Retinal pigment epithelial cell (primary cell): ENCODE measurements at places on chromosomes 6 and 20.

- no peak for DNase-seq
Measured at GRCh38 chr20:58678806-58679205, 13.8 kb upstream of the NPEPL1 start.

DNA sequence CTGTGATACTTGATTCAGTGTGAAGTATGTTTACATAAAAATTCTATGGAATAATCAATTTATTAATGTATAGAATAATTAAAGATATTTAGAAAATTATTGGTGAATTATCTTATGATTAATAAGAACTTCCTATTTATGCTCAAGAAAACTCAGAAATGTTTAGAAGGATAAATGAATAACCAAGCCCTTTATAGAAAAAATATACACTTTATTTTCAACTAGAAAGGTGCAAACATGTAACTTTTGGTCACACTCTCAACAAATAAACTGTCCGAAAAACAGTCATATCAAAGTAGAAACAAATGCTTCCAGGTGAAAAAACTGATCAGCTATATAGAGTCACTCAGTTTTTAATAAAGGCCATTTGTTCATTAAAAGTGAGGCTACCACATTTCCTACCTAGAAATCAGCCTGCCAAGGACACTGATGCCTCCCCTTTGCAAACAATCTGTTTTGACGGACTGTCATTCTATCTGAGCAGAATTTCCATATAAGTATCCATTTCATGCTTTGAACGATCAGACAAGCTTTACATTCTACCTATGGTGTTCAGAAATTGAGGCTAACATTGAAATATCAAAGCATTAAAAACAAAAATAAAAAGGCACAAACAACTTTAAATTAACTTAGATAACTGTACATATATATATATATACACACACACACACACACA is 3.0 kb downstream of the CCN2 start:
- no peak for DNase-seq

- no peak for DNase-seq
Measured at GRCh38 chr6:75349262-75349984, 64.8 kb upstream of the TMEM30A start.

- peak; percentile 27 for DNase-seq
Measured at GRCh38 chr20:35355372-35355771, 56.4 kb downstream of the UQCC1 start.

DNA sequence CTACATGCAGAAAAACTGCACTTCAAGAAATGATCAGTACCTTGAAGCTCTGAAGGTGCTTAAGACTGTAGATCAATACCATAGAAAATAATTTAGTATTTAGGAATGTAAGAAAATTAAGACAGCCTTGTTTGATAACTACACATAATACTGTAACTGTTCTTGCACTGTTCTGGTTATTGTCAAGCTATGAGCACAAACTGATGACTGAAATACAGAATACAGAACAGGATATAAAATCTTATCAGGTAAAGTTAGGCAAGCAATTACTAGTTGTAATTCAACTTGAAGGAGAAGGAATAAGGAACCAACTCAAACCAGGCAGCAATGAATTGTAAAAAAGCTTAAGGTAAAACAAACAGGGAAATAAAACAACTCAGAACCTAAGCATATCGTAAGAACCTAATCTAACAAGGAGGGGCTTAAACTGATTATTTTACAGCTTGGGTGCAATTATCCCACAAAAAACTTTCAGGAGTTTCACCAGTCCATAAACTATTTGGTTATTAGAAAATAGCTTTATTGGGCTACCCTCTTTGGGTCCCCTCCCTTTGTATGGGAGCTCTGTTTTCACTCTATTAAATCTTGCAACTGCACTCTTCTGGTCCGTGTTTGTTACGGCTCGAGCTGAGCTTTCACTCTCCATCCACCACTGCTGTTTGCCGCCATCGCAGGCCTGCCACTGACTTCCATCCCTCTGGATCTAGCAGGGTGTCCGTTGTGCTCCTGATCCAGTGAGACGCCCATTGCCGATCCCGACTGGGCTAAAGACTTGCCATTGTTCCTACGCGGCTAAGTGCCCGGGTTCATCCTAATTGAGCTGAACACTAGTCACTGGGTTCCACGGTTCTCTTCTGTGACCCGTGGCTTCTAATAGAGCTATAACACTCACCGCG is 97.7 kb downstream of the ATG5 start:
- no peak for DNase-seq

- DNase-seq = no peak
Measured at GRCh38 chr6:151063352-151063751, 176.4 kb upstream of the AKAP12 start.

DNA sequence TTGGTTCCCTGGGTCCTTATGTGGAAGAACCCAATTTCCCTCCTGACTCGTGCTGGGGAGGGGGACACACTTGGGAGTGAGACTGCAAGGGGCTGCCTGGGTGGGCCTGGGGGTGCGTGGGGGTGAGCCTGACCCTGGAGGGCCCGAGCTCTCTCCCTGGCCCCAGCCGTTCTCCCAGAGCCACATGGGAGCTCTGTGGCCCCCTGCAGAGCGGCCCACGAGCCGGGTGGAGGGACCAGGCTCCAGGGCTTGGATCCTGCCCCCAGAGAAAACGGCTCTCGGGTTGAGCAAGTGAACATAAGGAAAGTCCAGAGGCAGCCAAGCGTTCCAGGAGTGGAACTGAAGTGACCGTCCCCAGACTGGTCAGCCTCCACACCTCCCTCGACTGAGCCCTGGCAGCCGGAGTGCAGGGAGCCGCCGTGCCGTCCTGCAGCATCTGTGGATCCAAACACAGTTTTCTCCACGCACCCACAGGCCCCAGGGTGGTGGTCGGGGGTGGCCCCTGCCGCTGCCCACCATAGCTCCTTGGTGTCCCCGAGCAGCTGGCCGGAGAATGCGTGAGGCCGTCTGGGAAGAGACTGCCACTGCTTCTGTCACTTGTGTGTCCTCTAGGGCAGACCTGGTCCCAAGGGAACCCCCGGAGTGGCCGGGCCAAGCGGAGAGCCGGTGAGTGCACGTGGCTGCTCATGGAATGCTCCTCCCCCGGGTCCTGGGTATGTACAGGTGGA is 10.6 kb downstream of the COL9A3 start:
- DNase-seq = no peak
